C1 segment of cervical spinal cord (tissue), 14 donors: ENCODE measurements at places on chromosomes 2 and 18.

GRCh38 chr18:75752740-75753263 lies 325.3 kb upstream of the SMIM21 start:
- DNase-seq = no peak

GRCh38 chr2:211942153-211942552 lies 596.4 kb downstream of the ERBB4 start:
- DNase-seq = no peak

DNA sequence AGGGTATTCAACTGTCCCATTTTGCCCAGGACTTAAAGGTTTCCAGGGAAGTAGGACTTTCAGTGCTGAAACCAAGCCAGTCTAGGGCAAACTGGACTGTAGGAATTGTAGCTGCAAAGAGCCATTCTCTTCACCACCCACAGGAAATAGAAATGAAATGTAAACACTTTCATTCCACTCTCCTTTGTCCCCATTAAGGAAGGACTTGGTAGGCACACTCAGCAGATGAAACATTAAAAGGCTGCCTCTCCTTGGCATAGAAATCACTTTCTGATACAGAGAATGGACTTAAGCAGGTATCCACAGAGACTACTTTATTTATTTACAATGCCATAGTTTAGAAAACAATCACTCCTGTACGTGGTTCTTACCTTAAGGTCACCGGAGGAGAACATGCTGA lies 102.9 kb upstream of the CCDC195 start:
- DNase-seq = no peak

- DNase-seq = no peak
Measured at GRCh38 chr2:148967578-148967977, 70.9 kb upstream of the LYPD6B start.

DNA sequence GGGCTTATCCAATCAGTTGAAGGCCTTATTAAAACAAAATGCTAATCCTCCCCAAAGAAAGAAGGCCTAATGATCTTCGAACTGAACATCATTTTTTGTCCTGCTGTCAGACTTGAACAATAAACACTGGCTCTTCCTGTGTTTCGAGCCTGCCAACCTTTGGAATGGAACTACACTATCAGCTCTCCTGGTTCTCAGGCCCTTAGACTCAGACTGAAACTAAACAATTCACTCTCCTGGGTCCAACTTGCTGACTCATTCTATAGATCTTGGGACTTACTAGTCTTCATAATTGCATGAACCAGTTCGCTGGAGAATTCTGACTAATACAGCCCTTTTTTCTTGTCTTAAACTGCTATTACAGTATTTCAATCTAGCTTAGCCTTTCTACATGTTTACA lies 235.2 kb downstream of the LNPK start:
- DNase-seq = no peak
